ENCODE measurements at places on chromosomes 3 and 15. TPM values are rescaled to one million over a fixed set of nuclear protein-coding genes. Genes with fewer than 3 reads are reported as not detected.

DNA sequence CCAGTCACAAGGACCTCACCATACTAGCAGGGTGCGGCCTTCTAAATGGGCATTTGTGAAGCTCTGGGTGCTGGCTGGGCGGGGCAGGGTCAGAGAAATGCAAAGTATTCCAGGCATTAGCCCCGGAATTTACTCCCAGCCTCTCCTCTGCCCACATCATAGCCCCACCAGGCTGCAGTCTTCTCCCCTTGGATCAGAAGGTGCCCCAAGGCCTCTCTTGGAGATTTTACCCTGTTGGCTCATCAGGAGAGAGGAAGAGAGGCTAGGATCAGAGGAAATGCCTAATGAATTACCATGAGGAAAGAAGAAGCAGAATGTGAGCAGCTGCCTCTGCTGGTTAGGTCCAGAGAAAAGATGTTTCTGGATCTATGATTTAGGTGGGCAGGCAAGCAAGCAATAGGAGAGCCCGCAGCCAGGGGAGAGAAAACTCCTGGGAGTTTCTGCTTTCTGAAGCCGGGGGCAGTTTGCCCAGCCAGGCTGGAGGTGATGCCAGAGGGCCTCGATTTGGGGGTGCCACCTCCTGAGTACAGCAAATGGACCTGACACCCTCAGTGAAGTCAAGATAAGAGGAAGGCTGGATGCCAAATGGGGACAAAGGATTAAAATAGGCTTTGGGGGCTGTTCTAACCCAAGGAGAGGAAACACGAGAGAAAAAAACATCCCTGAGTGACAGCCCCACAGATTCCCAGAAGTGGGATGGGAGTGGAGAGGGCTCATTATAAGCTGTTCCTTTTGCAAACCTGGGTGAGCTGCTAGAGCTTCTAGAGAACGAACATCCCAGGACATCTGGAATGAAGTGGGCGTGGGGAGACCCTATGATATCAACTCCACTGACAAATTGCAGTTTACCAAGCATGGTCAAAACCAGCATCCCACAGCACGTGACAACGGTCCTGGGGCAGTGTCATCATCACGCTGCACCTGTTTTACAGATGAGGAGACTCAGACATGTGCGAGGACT is 65.4 kb downstream of the BDH1 start:
- H3K4me1 ChIP-seq = peaks cover 5% of the 10 kb centered on the region
- DNase-seq = no peak
- no peak overlapping the region for H3K4me3 ChIP-seq
- no peaks in the 10 kb centered on the region for H3K27me3 ChIP-seq
- no peaks in the 10 kb centered on the region for H3K36me3 ChIP-seq

GRCh38 chr3:11047500-11047899 is 55.0 kb downstream of the SLC6A1 start:
- no peaks in the 10 kb centered on the region for H3K4me1 ChIP-seq
- no peak overlapping the region for H3K4me3 ChIP-seq
- no peak for DNase-seq
- H3K27me3 ChIP-seq = peaks cover 11% of the 10 kb centered on the region
- H3K27ac ChIP-seq = no peak overlapping the region

DNA sequence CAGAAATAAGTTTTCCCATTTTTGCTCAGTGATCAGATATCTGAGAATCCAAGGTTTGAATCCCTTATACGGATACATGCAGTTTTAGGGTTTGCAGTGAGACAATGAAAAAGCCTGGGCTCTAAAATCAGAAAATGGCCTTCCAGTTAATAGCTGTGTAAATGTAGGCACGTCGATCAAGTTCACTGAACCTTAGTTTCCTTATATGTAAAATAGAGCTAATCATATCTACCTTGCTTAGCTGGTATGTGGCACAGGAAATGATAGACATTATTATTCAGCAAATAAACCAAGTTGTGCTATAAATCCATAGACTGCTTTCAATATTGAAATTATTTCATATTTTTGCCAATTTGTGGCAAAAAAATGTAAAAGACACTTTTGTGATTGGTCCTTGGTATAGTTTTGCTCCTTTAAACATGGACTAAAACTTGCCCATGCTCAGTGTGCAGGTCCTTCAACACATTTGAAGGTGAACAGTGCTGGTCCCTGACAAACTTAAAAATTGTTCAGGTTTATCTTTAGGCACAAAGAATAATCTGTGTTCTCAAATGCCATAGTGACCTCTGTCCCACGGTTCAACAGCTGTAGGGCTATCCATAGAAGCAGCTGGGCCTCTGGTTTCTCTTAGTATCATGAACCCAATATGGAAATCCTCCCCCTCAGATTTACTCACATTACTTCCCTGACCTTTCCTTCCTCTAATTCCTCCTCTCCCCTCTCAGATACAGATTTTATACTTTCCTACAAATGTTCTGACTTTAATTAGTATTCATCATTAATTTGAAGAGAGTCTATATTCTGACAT is 51.0 kb downstream of the CCDC54 start:
- no peaks in the 10 kb centered on the region for H3K27me3 ChIP-seq
- H3K27ac ChIP-seq = no peak overlapping the region
- no peaks in the 10 kb centered on the region for H3K36me3 ChIP-seq
- no peak for DNase-seq
- no peak overlapping the region for H3K4me3 ChIP-seq

- H3K4me3 ChIP-seq = no peak overlapping the region
- no peaks in the 10 kb centered on the region for H3K36me3 ChIP-seq
- H3K27ac ChIP-seq = no peak overlapping the region
- H3K27me3 ChIP-seq = no peaks in the 10 kb centered on the region
- H3K4me1 ChIP-seq = no peaks in the 10 kb centered on the region
- DNase-seq = no peak
These were observed 47.0 kb upstream of the ATOSA start for GRCh38 chr15:52726195-52726594.

DNA sequence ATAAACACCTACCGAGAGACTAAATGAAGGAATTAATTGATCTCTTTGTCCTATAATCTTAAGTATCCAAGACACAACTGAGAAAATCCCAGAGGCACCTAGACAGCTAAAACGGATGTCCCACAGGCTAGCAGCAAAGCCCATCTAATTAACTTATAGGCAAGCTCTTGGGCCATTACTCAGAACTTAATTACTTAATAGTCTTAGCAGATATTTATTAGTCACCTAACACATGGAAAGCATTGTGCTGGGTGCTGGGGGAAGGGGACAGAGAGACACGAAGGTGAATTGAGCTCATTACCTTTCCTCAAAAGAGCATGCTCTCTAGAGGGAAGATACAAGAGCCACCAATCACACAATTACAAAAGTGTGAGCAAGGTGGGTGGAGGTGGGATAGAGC is 189.8 kb upstream of the PROK2 start:
- no peak for DNase-seq
- H3K4me3 ChIP-seq = no peak overlapping the region
- H3K27me3 ChIP-seq = no peaks in the 10 kb centered on the region
- no peaks in the 10 kb centered on the region for H3K36me3 ChIP-seq
- H3K4me1 ChIP-seq = no peaks in the 10 kb centered on the region

The SLC6A11 gene
- total RNA-seq = not detected

The PSMD6 gene
- 98.5 TPM for total RNA-seq

The CIP2A gene
- 12.5 TPM for total RNA-seq

DNA sequence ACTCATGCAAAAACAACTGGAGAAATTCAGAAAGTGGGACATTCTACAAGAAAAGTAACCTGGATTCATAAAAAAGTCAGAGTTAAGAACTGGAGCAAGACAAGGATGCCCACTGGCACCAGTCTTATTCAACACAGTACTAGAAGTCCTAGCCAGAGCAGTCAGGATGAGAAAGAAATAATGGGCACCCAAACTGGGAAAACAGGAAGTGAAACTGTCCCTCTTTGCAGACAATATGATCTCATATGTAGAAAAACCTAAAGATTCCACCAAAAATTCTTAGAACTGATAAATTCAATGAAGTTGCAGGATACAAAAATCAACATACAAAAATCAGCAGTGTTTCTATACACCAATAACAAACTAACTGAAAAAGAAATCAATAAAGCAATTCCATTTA is 37.4 kb downstream of the TXNRD3 start:
- no peaks in the 10 kb centered on the region for H3K27me3 ChIP-seq
- H3K4me1 ChIP-seq = no peaks in the 10 kb centered on the region
- peaks cover 74% of the 10 kb centered on the region for H3K36me3 ChIP-seq
- H3K4me3 ChIP-seq = no peak overlapping the region

- no peak overlapping the region for H3K4me3 ChIP-seq
- H3K27me3 ChIP-seq = no peaks in the 10 kb centered on the region
- H3K36me3 ChIP-seq = no peaks in the 10 kb centered on the region
- no peak for DNase-seq
- no peaks in the 10 kb centered on the region for H3K4me1 ChIP-seq
These were observed 103.8 kb downstream of the CHCHD6 start for GRCh38 chr3:126807795-126808194.

The OSBPL10 gene
- total RNA-seq = 1.8 TPM

DNA sequence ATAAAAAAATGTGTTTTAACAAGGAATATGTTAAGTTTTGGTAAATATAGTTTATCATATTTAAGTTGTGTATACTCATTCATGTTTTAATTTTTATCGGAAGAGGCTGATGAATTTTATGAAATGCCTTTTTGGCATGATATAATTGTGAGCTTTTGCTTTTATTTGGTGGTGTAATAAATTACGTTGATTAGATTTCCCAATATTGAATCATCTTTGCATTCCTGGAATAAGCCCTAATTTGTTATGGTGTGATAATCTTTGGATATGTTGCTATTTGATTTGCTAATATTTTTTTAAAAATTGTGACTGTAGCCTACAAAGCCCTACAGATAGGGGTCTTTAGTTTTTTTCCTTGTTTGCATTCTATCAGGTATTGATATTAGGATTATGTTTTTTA is 107.4 kb downstream of the IGF1R start:
- H3K36me3 ChIP-seq = no peaks in the 10 kb centered on the region
- H3K27me3 ChIP-seq = no peaks in the 10 kb centered on the region
- DNase-seq = no peak
- H3K4me3 ChIP-seq = no peak overlapping the region
- peaks cover 13% of the 10 kb centered on the region for H3K4me1 ChIP-seq

DNA sequence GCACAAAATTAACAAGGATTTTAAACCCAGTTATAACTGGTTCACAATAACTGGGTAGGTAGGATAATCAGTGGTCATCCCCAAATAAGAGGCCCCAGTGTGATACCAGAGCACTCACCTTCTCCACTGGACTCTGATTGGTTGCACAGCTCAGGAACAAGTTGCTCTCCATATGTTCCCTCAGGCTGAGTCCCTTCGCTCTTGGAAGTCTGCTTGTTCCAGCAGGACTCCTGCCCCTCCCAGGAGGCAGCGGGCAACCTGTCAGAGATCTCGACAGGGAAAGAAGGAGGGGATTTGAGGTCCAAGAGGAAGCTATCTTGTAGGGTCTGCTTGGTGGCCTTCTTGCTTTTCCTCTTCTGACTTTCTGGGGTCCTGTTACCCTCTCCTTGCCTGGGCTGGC is 51.6 kb upstream of the HEG1 start:
- H3K4me3 ChIP-seq = no peak overlapping the region
- no peaks in the 10 kb centered on the region for H3K4me1 ChIP-seq
- H3K27ac ChIP-seq = no peak overlapping the region
- no peak for DNase-seq
- peaks cover 2% of the 10 kb centered on the region for H3K36me3 ChIP-seq
- no peaks in the 10 kb centered on the region for H3K27me3 ChIP-seq

The KLHL25 gene
- 6.4 TPM for total RNA-seq

The C15orf61 gene
- total RNA-seq = 0.58 TPM

DNA sequence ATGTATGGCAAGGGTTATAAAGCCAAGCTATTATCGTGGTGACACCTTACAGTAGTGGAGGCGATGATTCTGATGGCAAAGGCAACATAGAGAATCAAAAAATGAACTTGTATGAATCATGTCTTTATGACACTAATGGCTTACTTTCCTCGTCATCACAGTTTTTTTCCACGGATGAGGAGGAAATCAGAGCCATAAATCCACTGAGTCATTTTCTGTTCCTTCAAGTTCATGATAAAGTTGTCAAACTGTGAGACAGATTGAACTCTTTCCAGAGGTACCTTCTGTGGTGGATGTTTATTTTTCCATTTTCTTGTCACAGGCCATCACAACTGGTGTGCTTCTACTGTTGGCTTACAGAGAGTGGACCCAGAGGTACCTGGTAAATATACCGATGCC is 8.5 kb downstream of the TMEM212 start:
- H3K27ac ChIP-seq = no peak overlapping the region
- no peak for DNase-seq
- no peaks in the 10 kb centered on the region for H3K36me3 ChIP-seq
- H3K4me3 ChIP-seq = no peak overlapping the region
- no peaks in the 10 kb centered on the region for H3K4me1 ChIP-seq

The MOBP gene
- not detected for total RNA-seq

DNA sequence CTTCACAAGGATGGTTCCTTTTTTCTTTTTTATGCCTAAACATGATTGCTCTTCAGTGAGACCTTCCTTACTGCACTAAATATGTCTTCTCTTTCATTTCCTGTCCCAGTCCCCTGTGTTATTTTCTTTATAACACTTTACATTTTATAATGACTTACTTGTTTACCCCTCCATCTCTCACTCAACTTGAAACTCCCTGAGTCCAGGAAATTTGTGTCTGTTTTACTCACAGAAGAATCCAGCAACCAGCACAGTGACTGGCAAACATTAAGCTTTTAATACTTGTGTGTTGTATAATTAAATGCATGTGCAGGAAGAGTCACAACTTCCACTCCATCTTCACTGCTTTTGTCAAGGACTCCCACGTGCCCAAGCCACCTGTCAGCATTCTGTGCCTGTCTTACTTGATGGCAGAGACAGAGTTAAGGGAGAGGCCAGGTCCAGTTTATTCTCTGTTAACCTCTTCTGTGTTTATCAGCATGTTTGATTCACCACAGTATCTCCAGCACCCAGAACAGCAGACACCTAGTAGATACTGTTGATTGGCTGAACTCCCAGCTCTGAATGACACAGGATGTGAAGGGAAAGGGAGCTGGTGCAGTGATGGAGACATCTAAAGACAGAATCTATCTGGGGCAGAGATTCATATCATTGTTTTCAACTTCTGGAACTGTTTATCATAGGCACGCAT is 42.8 kb downstream of the SSR3 start:
- H3K27ac ChIP-seq = no peak overlapping the region
- no peak overlapping the region for H3K4me3 ChIP-seq
- no peaks in the 10 kb centered on the region for H3K36me3 ChIP-seq
- no peaks in the 10 kb centered on the region for H3K4me1 ChIP-seq
- no peaks in the 10 kb centered on the region for H3K27me3 ChIP-seq
- no peak for DNase-seq

GRCh38 chr3:41200669-41201021 is 1.3 kb downstream of the CTNNB1 start:
- H3K27me3 ChIP-seq = no peaks in the 10 kb centered on the region
- DNase-seq = no peak

The AADACL2 gene
- total RNA-seq = not detected

The TATDN2 gene
- total RNA-seq = 37.5 TPM

The KLHL40 gene
- 0.18 TPM for total RNA-seq

- no peaks in the 10 kb centered on the region for H3K36me3 ChIP-seq
- H3K27ac ChIP-seq = no peak overlapping the region
These were observed 282.3 kb downstream of the SLC9A9 start for GRCh38 chr3:143565951-143566350.
